ENCODE measurements at places on chromosomes 6 and 20. TPM values are rescaled to one million over a fixed set of nuclear protein-coding genes. Genes with fewer than 3 reads are reported as not detected.

DNA sequence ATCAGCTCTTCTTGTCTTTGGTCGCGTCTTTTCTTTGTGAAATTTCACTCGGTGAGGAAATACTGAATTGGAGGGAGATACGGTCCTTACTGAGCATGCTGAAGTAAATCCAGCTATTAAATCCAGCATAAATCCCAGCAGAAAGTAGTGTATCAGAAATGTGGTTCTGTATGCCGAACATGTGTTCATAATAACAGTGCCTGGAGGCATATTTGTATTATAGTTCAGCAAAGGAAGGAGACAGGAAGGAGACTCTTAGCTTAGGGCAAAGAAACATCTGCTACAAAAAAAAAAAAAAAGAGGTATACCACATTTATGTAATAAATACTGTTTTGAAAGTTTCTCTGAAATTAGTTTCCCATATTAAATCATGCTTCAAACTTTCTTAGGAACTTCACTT, 211.8 kb downstream of the PLCB4 start:
- DNase-seq, result no peak

Gene HLA-DOA
- 10.4 TPM for total RNA-seq

- no peak for DNase-seq
These were observed 51.7 kb upstream of the CHRNA4 start for GRCh38 chr20:63412889-63413288.

DNA sequence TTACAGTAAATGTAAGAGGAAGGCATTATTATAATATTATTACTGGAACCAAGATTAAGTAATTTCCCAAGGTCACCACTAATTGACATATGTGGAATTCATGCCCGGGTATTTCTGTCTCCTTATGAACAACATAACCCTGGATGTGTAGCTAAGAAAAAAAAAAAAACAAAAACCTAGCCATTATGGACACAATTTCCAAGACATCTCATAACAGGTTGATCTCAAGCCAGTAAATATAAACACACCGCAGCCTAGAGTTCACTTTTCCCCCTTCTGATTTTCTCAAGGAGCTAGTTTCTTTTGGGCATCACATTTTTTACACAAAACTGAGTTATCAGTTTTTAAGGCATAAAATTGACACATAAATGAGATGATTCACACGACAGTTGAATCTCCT, 306.5 kb upstream of the RSPO3 start:
- no peak for DNase-seq

- no peak for DNase-seq
These were observed 220.4 kb upstream of the ZNF217 start for GRCh38 chr20:53814060-53814459.

DNA sequence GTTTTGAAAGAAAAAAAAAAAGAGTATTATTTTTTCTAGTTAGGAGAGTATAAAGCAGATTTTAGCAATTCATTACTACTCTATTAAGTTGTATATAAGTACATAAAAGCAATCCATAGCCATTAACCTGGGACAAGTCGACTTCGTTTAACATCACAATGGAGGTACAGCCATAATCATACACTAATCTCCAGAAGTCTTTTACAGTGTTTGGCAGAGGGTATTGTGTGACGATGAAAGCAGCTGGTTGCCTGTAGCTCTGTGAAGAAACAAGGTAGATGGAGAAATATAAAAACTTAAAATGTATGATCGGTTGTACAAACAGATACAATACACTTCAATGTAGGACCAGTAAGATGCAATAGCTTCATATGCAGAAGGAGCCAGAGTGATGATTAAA, 75.9 kb upstream of the THEMIS start:
- no peak for DNase-seq

Gene CRISP3
- total RNA-seq, result not detected

Gene SCRT2
- not detected for total RNA-seq

- no peak for DNase-seq
These were observed 2.9 kb upstream of the SOD2 start for GRCh38 chr6:159695984-159696383.

DNA sequence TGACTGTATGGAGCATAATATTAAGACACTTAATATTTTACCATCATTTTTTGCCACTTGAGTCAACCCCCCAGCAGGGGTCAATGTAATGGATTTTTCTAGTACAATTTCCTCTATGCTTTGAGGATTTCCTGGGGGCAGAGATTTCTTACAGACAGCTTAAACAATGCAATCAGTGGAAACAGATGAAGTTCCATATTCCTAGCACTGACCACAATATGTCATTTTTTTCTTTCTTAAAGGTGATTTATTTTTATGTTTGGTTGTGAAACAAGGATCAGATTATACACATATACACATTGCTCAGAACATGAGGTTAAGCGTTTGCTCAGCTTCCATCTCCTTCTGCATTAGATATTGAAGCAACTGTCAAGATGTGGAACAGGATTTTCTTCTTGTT, 82.0 kb upstream of the ID4 start:
- no peak for DNase-seq

DNA sequence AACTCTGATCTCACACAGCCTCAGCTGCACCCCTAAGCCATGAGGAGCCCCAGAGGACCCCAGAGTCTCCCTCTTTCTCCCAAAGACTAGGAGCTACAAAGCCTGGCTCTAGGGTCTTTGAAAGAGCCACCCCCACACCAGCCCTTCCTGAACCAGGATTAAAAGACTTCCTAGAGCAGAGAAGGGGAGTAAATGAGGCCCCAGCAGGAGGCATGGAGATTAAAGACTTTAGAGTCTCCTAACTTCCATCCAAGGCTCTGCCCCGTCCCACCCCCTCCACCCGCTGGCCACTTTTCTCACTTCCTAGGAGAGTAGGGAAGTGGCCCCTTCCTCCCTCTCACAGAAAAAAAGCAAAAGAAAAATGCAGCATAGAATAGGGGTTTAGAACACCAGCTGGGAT, 1.7 kb downstream of the PREX1 start:
- no peak for DNase-seq

Gene LST1
- total RNA-seq, result 24.6 TPM

- DNase-seq, result no peak
These were observed 50.8 kb upstream of the MLN start for GRCh38 chr6:33854572-33855030.

Gene B3GALT4
- 14.3 TPM for total RNA-seq
